Brain pericyte (primary cell): ENCODE measurements at places on chromosomes 7 and 10.
A peak's percentile ranks its signal among the peaks of the same experiment; 100 is the strongest.

- no peak for DNase-seq
Measured at GRCh38 chr7:76346778-76347177, 12.0 kb downstream of the YWHAG start.

- DNase-seq, result no peak
Measured at GRCh38 chr10:124256151-124256550, 162.6 kb downstream of the OAT start.

- peak; percentile 17 for DNase-seq
Measured at GRCh38 chr10:63314020-63314419, 151.8 kb downstream of the JMJD1C start.

- DNase-seq, result no peak
Measured at GRCh38 chr10:12218991-12219390, 23.0 kb downstream of the CDC123 start.

- no peak for DNase-seq
Measured at GRCh38 chr10:14186245-14186644, 144.5 kb downstream of the FRMD4A start.

GRCh38 chr10:33391611-33392465 is 57.4 kb upstream of the NRP1 start:
- DNase-seq, result no peak

DNA sequence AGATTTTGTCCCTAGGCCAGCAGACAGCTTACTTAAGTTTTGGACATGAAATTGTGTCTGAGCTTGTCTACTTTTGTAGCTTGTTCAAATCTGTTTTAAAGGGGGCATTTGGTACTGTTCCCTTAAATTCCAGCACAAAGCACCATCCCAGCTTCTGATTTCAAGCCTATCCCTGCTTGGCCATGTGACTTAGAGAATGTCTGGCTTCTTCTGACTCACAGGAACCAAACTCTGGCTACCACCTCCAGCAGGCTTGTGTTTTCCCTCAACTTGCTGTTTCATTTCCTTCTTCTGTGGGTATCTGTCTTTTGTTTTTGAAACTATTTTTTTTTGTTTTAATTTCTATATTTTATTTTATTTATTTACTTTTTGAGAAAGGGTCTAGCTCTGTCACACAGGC is 97.9 kb upstream of the FZD8 start:
- DNase-seq, result no peak

GRCh38 chr10:124044143-124044862 is 49.1 kb downstream of the CHST15 start:
- DNase-seq, result no peak

- DNase-seq, result no peak
Measured at GRCh38 chr10:74394416-74394969, 243.5 kb downstream of the ADK start.

DNA sequence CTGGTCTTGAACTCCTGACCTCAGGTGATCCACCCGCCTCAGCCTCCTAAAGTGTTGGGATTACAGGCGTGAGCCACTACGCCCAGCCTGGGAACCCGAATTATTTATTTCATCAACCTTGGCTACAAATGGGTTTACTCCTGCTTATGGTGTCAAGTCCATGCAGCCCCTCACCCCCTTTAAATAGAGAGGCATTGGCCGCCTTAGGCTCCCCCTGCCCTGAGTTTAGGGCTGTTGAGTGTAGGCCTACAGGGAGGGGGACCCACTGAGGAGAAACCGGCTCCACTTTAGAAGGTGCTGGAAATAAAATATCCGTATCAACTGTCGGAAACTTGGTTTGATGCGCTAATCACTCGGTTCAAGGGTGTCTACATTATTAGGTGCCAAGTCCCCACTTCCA is 8.7 kb upstream of the SP8 start:
- no peak for DNase-seq

GRCh38 chr10:21487416-21488180 is 37.9 kb downstream of the SKIDA1 start:
- DNase-seq, result no peak

DNA sequence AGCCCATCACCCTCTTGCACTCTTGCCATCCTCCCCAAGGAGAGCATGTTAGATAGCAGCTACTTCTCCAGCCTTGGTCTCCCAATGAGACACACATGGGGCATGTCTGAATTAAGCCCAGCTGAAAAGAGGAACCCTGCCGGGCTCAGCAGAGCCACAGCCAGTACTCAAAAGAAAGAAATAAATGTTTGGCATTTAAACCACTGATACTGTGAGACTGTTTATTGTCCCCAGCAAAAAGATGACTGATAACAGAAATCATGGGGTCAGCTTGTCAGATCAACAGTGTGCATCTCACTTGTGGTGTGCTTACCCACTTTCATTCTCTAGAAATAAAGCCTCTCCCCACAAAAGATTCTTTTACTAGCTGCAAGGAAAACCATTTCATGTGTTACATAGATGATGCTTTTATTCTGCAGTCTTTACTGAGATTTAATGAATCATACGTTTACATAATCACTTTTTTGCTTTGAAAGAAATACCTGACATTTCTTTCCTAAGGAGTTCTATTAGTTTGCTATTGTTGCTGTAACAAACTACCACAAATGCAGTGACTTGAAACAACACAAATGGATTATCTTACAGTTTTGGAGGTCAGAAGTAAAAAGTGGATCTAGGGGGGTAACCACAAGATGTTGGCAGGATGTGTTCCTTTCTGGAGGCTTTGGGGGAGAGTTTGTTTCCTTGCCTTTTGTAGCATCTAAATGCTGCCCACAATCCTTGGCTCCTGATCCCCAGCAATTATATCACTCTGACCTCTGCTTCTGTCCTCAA is 20.9 kb downstream of the ANKRD7 start:
- DNase-seq, result no peak

DNA sequence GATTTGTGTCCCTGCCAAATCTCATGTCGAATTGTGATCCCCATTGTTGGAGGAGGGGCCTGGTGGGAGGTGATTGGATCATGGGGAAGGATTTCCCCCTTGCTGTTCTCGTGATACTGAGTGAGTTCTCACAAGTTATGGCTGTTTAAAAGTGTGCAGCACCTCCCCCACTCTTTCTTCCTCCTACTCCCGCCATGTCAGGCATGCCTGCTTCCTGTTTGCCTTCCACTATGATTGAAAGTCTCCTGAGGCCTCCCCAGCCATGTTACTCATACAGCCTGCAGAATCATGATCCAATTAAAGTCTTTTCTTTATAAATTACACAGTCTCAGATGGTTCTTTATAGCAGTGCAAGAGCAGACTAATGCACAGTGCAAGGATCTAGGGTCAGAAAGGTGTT is 75.4 kb downstream of the CALD1 start:
- no peak for DNase-seq

DNA sequence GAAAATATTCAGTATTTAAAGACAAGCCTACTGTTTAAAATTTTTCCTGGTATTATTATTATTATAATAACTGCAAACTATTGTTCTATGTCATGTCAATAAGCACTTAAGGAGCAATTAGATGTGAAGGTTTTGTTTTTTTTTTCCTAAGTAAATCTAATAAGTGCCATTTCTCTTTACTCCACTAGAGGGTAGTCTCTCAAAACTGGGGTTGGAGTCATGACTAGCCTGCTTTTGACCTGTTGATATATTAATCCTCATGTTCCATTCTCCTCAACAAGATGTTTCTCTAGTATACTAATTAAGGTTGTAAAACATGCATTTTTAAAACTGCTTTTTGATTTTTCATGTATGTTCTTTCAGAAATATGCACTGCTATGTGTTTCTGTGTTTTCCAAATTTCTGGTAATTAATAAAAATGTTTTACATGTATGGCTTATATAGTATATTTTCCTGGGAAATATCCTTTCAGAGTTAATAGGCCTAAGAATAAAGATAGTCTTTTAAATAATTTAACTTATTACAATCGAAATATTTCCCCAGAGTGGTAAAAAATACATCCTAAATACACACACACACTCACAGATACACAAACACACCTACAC is 1.0 kb upstream of the LRRN3 start:
- no peak for DNase-seq

DNA sequence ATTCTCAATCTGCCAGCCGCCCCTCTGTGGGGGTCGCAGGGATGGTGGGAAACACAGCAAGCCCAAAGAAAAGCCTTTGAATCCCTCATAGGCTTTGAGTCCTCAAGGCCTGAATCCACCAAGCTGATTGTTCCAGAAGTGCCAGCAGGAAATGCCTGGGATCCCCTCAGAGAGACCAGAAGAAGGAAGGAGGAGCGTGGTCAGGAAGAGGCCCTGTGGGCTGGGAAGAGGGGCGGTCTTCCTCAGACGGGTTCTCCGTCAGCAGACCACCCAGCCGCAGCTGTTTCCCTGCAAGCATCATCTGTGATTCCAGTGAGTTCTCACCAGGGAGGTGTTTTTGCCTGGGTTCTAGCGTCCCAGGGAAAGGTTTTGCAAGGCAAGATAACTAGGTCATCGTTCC is 190.0 kb upstream of the KLF6 start:
- no peak for DNase-seq

- no peak for DNase-seq
Measured at GRCh38 chr10:49175587-49176309, 12.4 kb downstream of the TMEM273 start.

- no peak for DNase-seq
Measured at GRCh38 chr7:39184391-39184790, 206.7 kb downstream of the POU6F2 start.

DNA sequence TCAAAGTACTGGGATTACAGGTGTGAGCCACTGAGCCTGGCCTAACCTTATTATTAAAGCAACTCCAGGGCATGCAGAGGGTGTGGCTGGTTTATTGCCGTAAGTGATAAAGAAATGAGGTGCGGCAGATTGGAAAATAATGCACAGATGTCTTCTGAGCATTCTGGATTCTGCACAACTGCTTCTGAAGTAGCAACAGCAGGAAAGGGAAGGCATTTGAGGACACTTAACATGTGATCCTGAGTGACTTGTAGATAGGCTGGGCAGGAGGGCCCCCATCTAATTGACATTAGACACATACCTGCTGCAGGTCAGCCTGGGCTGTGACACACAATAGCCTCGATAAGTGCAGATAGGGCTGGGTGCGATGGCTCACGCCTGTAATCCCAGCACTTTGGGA is 5.6 kb downstream of the RHBDD2 start:
- no peak for DNase-seq

DNA sequence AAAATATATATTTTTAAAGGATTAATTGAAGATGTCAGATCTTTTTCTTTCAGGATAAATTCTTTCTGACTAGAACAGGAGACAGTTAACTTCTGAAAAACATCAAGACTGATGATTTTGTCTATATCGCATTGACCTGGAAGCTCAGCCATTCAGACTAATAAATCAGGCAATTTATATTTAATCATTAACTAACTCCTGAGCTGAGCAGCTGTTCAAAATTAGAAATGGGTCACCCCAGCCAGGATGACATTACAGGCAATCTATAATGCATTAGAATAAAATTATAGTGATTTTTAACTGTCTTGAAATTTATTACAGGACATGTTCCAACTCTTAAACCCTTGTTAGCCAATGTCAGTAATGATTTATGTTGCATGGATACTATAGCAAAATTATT is 139.9 kb downstream of the CDCA7L start:
- no peak for DNase-seq

DNA sequence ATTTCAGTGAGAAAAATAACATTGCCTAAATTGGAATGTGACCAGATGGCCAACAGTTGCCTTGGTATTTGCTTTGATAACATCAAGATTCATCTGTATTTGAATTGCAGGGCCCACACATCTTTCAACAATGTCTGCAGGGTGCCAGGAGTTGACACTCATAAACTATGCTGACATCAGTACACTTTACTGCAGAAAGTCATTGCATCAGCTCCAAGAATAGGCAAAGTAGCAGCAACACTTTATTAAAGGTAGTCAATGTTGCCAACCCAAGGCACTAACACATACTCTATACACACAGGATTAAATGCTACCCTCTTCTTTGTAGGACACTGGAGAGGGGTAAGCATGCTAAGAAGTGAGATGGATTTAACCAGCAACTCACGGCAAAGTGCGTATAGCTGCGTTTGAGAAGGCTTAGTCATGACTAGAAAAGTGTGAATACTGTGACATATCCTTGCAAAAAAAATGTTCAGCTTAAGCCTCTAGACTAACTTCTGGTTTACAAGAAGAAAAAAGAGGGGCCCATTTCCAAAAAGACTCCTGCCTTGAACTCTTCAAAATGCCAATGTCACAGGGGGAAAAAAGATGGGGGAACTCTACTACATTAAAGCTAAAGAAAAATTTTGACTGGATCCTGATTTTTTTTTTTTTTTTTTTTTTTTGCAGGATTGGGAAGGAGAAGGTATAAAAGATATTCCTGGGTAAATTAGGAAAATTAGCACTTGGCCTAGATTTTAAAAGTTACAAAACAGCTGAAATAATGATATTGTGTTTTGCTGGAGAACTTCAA is 2.2 kb downstream of the BBIP1 start:
- DNase-seq, result no peak

- no peak for DNase-seq
Measured at GRCh38 chr7:73438547-73439409, 5.2 kb downstream of the FZD9 start.

DNA sequence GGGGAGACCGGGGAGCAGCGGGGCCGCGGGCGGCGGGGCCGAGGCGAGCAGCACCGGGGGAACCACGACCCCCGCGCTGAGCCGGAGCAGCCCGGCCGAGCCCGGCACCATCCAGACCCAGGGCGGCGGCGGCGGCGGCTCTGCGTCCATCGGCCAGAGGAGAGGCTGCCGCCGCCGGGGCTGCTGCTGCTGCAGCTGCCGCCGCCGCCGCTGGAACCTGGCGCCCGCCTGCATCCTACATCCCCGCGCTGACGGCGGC is 190 bp downstream of the TCERG1L start:
- no peak for DNase-seq

DNA sequence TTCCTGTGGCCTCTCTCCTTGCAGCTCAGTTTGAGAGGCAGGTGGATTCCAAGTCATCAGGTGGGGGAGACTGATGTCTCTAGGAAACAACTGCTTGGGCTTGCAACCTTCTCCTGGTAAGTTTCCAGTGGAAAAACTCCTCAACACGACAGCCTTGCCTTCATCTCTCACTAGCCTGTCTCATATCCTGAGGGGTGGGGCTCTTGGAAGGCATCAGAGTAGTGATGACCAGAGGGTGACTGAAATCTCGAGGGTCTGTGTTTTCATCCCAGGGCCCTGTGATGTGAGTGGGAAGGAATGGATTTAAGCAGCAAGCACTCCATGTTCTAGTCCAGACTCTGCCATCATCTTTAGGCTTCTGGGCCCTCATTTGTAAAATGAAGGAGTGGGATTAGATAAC is 107.0 kb downstream of the NRP1 start:
- no peak for DNase-seq

DNA sequence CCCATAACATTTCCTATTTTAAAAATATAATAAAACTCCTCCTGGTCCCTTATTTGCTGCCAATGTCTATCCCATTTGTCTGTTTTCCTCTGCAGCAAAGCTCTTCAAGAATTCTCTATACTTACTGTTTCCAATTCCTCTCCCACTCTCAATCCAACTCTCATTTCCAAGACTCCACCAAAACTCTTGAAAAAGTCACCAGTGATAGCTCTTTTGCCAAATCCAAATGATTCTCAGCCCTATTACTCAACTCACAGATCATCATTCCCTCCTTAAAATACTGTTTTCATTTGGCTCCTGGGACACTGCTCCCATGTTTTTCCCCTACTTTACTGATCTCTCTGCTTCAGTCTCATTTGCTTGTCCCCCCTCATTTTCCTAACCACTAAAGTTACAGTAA is 139.4 kb downstream of the HIBADH start:
- DNase-seq, result no peak

- no peak for DNase-seq
Measured at GRCh38 chr10:97731346-97732051, 5.4 kb upstream of the ZFYVE27 start.

GRCh38 chr7:46784732-46785131 is 797.2 kb downstream of the TNS3 start:
- no peak for DNase-seq

GRCh38 chr10:71534568-71535194 is 138.0 kb downstream of the CDH23 start:
- DNase-seq, result no peak

GRCh38 chr7:151246851-151247580 is 1.5 kb downstream of the SMARCD3 start:
- no peak for DNase-seq
